ENCODE measurements at places on chromosomes 7 and 10. TPM values are rescaled to one million over a fixed set of nuclear protein-coding genes. Genes with fewer than 3 reads are reported as not detected.

DNA sequence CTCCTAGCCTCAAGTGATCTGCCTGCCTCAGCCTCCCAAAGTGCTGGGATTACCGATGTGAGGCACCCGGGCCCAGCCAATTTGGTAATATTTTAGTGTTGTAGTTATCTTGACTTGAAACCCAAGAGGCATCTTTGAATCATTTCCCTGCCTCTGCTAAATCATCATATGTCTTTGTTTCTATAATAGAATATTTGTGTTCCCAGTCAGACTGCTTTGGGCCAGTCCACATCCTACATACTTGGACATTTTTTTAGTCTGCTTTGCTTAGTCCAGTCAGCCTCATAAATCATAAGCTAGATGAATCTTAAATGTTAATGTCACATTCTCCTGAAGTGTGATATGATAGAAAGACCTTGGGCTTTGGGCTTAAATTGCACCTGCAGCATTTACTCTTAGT lies 5.9 kb downstream of the STAM start:
- peak overlapping the region; percentile 62 for H3K27ac ChIP-seq
- no peak for DNase-seq
- peaks cover 22% of the 10 kb centered on the region for H3K4me1 ChIP-seq
- H3K36me3 ChIP-seq, result peaks cover 24% of the 10 kb centered on the region
- no peak overlapping the region for H3K4me3 ChIP-seq

DNA sequence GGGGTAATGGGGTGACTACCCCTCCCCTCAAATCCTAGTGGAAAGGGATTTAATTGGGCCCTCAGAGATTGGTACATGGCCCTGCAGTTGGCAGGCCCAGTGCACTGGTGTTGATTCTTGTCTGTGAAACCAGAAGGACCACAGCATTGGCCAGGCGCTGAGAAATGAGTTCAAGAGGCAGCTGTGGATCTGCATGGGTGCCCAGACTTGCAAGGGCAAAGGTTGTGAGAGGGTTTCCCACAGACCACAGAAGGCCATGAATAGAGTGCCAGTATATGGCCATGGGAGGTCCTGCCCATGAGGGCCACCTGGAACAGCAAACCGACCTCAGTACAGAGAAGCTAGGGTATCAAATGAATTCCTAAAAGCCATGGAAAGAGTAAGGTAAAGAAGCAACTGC lies 32.9 kb downstream of the TMEM168 start:
- no peaks in the 10 kb centered on the region for H3K27me3 ChIP-seq
- peaks cover 5% of the 10 kb centered on the region for H3K36me3 ChIP-seq
- no peaks in the 10 kb centered on the region for H3K4me1 ChIP-seq
- no peak overlapping the region for H3K27ac ChIP-seq

DNA sequence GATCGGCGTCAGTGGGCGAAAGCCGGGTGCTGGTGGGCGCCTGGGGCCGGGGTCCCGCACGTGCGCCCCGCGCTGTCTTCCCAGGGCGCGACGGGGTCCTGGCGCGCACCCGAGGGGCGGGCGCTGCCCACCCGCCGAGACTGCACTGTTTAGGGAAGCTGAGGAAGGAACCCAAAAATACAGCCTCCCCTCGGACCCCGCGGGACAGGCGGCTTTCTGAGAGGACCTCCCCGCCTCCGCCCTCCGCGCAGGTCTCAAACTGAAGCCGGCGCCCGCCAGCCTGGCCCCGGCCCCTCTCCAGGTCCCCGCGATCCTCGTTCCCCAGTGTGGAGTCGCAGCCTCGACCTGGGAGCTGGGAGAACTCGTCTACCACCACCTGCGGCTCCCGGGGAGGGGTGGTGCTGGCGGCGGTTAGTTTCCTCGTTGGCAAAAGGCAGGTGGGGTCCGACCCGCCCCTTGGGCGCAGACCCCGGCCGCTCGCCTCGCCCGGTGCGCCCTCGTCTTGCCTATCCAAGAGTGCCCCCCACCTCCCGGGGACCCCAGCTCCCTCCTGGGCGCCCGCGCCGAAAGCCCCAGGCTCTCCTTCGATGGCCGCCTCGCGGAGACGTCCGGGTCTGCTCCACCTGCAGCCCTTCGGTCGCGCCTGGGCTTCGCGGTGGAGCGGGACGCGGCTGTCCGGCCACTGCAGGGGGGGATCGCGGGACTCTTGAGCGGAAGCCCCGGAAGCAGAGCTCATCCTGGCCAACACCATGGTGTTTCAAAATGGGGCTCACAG lies 1.1 kb downstream of the EGFR start:
- H3K27me3 ChIP-seq, result peaks cover 33% of the 10 kb centered on the region
- peak overlapping the region; percentile 67 for H3K27ac ChIP-seq
- DNase-seq, result no peak
- H3K36me3 ChIP-seq, result peaks cover 10% of the 10 kb centered on the region
- peak overlapping the region; percentile 90 for H3K4me3 ChIP-seq

GRCh38 chr7:356691-357462 lies 66.9 kb downstream of the FOXL3 start:
- H3K27ac ChIP-seq, result peak overlapping the region; percentile 58
- DNase-seq, result no peak
- no peaks in the 10 kb centered on the region for H3K36me3 ChIP-seq

- DNase-seq, result no peak
- no peaks in the 10 kb centered on the region for H3K27me3 ChIP-seq
- H3K4me1 ChIP-seq, result no peaks in the 10 kb centered on the region
- H3K4me3 ChIP-seq, result no peak overlapping the region
Measured at GRCh38 chr7:129730159-129730558, 118.6 kb downstream of the NRF1 start.

GRCh38 chr7:111368381-111369065 lies 193.8 kb downstream of the IMMP2L start:
- no peak overlapping the region for H3K27ac ChIP-seq
- no peaks in the 10 kb centered on the region for H3K27me3 ChIP-seq
- no peaks in the 10 kb centered on the region for H3K4me1 ChIP-seq
- H3K36me3 ChIP-seq, result no peaks in the 10 kb centered on the region

DNA sequence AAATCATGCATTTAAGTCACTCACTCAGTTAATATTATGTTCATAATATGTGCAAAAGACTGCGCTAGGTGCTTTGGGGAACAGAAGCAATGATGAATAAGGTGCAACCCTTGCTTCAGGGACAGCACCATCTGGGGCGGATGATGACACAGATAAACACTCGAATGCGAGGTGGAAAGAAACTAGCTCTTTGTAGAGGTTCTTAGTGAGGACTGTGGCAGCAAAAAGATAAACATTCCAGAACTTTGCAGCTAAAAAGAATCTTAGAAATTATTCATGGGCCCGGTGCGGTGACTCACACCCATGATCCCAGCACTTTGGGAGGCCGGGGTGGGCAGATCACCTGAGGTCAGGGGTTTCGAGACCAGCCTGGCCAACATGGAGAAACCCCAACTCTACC lies 29.8 kb upstream of the CHST15 start:
- no peak overlapping the region for H3K4me3 ChIP-seq
- no peak for DNase-seq
- no peaks in the 10 kb centered on the region for H3K36me3 ChIP-seq
- peaks cover 16% of the 10 kb centered on the region for H3K4me1 ChIP-seq
- no peak overlapping the region for H3K27ac ChIP-seq

DNA sequence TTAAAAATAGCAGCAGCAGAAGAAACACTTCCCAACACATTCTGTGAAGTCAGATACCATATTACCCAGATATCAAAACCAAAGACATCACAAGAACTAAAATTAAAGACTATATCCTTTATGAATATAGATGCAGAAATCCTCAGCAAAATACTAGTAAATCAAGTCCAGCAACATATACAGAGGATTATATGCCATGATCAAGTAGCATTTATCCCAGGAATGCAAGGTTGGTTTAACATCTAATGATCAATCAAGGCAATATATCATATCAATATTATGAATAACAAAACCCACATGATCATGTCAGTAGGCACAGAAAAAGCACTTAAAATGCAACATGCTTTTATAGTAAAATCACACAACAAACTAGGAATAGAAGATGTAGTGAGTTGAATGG lies 88.1 kb downstream of the RPS24 start:
- no peak for DNase-seq
- no peaks in the 10 kb centered on the region for H3K4me1 ChIP-seq
- H3K36me3 ChIP-seq, result no peaks in the 10 kb centered on the region
- no peak overlapping the region for H3K4me3 ChIP-seq
- H3K27me3 ChIP-seq, result peaks cover 9% of the 10 kb centered on the region
- no peak overlapping the region for H3K27ac ChIP-seq

- peaks cover 9% of the 10 kb centered on the region for H3K4me1 ChIP-seq
- DNase-seq, result no peak
- H3K27me3 ChIP-seq, result no peaks in the 10 kb centered on the region
Measured at GRCh38 chr10:88089498-88089897, 226.1 kb downstream of the PTEN start.

DNA sequence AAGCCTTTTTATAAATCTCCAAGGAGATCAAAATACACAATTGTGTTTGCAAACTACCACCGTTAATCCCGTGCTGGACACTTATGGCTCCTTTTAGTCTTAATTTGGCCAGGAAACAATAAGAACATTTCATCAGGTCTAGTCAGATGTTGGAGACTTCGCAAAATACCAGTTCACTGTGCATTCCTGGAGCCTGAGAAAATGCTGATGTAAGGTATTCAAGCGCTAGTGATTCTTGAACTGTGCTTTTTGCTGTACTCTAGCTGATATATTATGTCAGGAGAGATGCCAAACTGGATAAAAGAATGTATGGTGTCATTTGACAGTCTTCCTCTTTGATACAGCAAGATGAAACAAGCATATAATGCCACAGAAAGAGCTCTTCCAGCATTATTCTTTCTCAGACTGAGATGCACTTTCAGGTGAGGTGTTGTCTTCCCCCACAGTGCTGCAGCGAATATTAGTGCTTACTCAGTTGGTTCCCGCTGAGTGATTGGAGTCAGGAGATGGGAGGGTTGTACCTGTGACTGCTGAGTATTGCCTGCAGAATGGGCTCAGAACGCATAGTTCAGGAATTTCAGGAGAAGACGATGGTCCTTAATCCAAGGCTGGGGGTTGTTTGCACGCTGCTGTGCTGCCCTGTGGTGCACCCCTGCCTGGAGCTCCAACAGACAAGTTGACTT lies 59.2 kb downstream of the OGDH start:
- H3K4me1 ChIP-seq, result peaks cover 8% of the 10 kb centered on the region
- H3K27me3 ChIP-seq, result no peaks in the 10 kb centered on the region
- peaks cover 38% of the 10 kb centered on the region for H3K36me3 ChIP-seq

DNA sequence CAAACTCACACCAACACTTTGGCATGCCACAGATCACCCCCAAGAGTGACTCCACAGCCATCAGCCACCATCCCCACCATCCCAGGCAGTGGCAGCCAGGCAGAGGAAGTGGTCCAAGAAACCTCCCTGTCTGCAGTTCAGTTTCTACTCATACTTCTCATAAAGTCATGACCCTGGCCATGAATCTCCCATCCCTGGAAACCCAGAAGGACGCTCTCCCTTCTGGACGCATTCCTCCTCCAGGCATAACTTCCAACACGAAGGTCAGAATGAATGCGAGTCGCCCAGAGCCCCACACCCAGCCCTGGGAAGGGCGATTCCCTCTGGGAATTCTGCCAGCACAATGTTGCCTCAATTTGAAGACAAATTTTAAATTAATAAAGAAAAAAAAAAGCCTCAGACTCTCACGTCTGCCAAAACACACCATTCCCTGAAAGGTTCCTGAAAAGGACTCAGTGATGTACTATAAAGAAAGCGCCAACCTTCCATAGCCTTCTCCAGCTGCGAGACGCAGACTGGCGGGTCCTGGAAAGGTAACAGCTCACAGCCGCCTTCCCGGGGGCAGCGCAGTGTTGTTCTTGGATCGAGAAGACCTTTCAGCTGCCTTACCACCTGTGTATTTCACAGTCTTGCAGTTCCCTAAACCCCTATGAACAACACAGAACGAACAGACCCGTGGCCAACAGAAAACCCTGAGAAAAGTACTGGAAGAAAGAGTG lies 307.6 kb downstream of the FRMD4A start:
- no peak overlapping the region for H3K4me3 ChIP-seq
- H3K27ac ChIP-seq, result no peak overlapping the region
- H3K36me3 ChIP-seq, result peaks cover 11% of the 10 kb centered on the region
- no peak for DNase-seq

DNA sequence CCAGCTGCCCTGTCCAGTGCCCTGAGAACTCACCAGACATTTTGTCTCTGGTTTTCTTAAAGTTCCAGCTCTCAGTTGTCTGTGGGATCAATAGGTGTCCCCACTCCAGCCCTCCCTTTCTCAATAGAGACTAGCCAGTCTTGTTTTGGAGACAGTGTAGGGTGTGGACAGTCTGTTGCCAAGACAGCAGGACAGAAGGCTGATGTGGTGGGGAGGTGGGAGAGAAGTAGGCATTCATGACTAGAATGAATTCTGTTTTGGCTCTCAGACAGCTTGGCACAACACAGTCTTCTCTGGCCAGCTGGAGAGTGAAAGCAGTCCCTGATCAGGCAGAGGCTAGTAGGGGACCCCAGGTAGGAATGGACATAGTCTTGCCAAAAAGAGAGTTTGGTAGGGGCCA lies 467.0 kb upstream of the PODXL start:
- H3K4me3 ChIP-seq, result no peak overlapping the region
- no peaks in the 10 kb centered on the region for H3K4me1 ChIP-seq
- H3K27me3 ChIP-seq, result peaks cover 10% of the 10 kb centered on the region

DNA sequence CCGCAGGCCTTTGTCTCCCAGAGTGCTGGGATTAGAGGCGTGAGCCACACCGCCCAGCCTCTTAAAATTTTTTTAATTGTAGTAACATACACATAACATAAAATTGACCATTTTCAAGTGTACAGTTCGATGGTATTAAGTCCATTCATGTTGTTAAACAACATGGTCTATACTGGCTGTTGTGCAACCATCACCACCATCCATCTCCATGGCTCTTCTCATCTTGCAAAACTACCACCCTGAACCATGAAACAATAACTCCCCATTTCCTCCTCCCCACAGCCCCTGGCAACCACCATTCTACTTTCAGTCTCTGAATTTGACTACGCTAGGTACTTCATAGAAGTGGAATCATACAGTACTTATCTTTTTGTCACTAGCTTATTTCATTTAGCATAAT lies 7.9 kb upstream of the ZFYVE27 start:
- H3K36me3 ChIP-seq, result no peaks in the 10 kb centered on the region
- H3K4me1 ChIP-seq, result peaks cover 5% of the 10 kb centered on the region
- no peak for DNase-seq
- H3K27me3 ChIP-seq, result peaks cover 4% of the 10 kb centered on the region
- H3K27ac ChIP-seq, result no peak overlapping the region
- no peak overlapping the region for H3K4me3 ChIP-seq

GRCh38 chr10:35607475-35608327 lies 2.6 kb downstream of the GJD4 start:
- no peaks in the 10 kb centered on the region for H3K4me1 ChIP-seq
- no peak for DNase-seq
- H3K27me3 ChIP-seq, result peaks cover 14% of the 10 kb centered on the region
- H3K4me3 ChIP-seq, result no peak overlapping the region
- H3K36me3 ChIP-seq, result no peaks in the 10 kb centered on the region

DNA sequence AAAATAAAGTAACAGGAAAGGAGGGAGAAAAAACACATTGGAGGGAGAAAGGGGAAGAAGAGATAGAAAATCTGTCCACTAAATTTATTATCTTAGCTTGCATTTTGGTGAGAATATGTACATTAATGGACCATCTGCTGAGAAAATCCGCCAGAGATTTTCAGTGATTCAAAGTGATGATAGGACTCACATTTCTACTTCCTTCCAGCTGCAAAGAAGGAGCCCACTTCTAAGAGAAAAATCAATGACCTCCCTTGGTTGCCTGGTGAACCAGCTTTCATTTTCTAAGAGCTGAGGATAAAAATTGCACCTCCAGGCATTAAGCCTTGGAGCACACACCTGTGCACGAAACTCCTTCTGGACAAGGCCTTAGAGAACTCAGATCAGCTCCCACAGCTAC lies 404.3 kb downstream of the SFMBT2 start:
- H3K4me3 ChIP-seq, result no peak overlapping the region
- H3K27ac ChIP-seq, result no peak overlapping the region

The TACR2 gene
- total RNA-seq, result not detected

The PNLIPRP3 gene
- total RNA-seq, result not detected

The FOXP2 gene
- total RNA-seq, result 24.0 TPM

The ODAD2 gene
- total RNA-seq, result 0.14 TPM

The RSPH10B2 gene
- 1.1 TPM for total RNA-seq

The LOXL4 gene
- 59.4 TPM for total RNA-seq

Measured in type B pancreatic cell (in vitro differentiated cells).